ENCODE measurements at places on chromosomes 1 and 21.

DNA sequence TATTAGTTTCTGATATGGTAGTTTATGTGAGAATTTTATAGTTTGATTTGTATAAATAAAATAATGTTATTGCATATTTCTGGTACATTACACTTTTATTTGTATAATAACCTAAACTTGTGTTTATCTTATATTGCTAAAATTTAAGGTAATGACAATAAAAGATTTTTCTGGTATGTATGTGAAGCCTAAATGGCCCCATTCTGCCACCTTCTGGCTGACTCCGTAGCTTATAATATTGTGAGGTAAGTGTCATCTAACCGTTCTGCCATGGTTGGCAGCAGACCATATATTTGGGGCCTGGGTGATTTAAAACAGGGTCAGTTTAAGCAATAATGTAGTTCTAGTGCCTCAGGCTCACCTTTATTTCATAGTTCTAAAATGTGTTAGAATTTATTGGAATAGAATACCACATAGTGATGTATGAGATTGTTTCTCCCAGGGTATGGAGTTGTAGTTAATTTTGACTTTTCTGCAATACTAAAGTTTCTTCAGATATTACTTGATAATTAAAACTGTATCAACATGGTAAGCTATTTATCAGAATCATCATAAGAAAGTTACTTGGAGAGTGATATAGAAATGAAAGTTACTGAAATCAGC, 21.2 kb upstream of the PRKACB start:
- DNase-seq = peak; percentile 25

DNA sequence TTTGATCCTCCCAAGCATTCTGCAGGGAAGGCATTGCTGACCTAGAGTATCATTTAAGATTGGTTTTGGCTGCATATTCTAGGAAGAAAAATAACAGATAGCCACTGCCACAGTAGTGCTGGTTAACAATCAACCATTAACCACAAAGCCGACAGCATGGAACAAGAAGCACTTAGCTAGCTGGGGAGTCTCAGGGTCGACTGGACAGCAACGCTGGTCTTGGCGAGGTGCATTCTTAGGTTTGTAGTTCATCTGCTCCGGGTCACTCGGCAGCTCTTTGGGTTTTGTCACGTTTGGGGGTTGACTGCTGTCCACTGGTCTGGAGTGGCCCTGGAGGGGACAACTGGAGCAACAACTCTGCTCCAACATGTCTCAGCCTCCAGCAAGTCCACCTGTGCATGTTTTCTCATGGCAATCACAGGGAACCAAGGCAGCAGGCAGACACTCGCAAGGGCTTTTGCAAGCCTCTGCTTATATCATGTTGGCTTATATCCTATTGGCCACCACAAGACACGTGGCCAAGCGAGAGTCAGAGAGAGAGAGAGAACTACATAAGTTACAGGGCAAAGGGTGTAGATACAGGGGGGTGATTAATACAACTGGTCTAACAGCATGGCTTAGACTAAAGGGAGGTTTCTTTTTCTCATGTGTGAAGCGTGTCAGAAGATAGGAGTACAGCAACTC, 99.5 kb downstream of the LACTBL1 start:
- no peak for DNase-seq

- DNase-seq = no peak
Measured at GRCh38 chr1:116091083-116091482, 20.1 kb upstream of the MAB21L3 start.

- DNase-seq = no peak
Measured at GRCh38 chr1:1429671-1430073, 5.8 kb upstream of the VWA1 start.

DNA sequence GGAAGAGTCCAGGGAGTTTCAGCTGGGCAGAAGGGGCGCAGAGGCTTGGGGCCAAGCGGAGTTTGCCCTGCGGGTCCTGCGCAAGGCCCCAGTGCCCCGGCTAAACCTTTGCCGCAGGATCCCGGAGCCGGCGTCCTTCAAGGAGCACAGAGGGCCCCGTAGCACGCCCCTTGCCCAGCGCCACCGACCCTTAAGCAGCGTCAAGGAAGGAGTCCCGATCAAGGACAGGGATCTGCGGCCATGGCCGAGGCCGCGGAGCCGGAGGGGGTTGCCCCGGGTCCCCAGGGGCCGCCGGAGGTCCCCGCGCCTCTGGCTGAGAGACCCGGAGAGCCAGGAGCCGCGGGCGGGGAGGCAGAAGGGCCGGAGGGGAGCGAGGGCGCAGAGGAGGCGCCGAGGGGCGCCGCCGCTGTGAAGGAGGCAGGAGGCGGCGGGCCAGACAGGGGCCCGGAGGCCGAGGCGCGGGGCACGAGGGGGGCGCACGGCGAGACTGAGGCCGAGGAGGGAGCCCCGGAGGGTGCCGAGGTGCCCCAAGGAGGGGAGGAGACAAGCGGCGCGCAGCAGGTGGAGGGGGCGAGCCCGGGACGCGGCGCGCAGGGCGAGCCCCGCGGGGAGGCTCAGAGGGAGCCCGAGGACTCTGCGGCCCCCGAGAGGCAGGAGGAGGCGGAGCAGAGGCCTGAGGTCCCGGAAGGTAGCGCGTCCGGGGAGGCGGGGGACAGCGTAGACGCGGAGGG, 520 bp downstream of the CLIC6 start:
- DNase-seq = no peak

GRCh38 chr1:225846331-225847310, 35.6 kb downstream of the TMEM63A start:
- DNase-seq = no peak

GRCh38 chr1:50416553-50417453, 6.4 kb downstream of the DMRTA2 start:
- DNase-seq = no peak

- no peak for DNase-seq
Measured at GRCh38 chr1:9093581-9093980, 24.1 kb upstream of the SLC2A5 start.

- no peak for DNase-seq
Measured at GRCh38 chr1:13756557-13757315, 56.7 kb downstream of the PRDM2 start.

DNA sequence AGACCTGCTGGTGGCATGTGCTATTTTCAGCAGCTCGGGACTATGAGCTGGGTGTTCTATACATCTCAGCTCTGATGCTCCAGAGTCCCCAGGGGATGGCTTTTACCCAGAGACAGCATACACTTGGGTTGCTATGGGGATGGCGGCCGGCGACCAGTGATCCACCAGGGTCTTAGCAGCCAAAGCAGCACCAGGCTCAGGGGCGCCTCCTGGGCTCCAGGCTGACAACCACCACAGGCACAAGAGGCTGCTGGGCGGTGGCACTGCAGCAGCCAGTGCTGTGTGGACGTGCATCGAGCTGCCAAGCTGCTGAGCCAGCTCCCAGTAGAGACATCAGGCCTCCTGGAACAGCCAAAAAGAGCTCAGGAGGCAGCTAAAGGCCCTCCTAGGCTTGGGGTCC, 37.6 kb upstream of the CLSTN1 start:
- DNase-seq = no peak

GRCh38 chr1:159977364-159978106, 23.5 kb upstream of the SLAMF9 start:
- DNase-seq = no peak

DNA sequence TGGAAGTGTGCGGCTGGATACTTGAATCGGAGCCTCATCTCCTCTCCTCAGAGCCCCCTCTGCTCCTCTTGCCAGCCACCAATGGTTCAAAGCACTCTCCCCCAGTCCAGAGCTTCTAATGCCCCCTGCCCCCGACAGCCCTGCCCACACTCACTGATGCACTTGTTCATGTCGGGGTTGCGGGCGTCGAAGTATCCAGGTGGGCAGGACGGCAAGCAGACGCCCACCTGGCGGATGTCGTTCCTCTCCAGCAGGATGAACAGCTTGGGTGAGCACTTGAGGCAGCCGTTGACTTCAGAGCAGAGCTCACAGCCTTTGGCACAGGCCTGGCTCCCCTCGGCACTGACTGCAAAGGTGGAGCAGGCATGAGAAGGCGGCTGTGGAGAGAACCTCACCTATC, 18.4 kb downstream of the RSPO1 start:
- DNase-seq = no peak

DNA sequence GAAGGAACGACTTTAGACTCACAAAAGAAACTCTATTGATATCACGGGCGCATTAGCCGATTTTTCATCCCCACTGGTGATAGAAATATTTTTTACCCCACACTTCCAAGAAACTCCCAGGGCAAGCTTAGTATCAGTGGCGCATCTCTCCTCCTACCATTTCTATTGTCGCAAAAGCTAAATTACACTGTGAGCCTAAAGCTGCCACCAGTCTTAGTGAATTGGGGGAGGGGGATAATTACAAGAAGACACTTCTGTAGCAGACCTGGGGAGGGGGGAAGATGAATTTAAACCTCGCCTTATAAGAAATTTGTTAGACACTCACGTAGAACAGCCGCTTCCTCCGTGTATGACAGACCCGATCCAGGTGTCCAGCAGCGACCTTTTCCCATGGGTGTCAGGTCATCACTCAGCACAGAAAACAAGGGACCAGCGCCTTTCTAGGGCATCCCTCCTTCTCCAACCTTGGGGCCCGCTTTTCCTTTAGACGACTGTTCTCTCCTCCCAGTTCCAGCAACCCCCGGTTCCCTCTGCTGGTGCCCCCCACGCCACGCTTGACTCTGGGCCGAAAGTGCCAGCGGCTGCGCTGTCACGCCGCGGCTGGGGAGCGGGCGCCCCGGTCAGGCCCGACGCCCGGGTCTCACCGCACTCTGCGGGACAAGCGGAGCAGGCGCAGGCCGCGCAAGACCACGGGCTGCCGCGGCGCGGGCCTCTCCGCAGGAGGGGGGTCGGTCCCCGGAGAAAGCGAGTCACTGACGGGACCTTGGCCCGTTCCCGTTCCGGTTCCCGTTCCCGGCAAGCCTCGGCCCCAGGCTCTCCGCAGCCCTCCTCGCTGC, 821 bp downstream of the PHC2 start:
- peak; percentile 2 for DNase-seq

DNA sequence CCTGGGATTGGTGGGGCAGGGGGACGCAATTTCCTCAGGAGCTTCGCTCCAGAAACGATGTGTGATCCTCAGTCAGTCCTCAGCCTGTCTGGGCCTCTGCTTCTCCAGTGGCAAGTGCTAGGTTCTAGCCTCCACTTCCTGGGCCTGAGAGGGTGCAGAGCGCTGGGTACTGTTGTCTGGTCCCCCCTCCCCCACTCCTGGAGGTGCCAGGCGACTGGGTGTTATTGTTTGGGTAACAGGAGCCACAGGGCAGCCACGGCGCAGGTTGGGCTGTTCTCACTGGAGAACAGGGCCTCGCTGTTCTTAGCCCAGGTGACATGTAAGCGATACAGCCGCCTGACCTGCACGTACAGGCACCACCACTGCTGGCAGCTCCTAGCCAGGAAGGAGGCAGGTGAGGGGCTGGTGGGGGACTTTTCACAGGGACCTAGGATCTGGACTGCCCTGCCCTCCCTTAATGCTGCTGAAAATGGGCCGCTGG, 2.1 kb downstream of the RPS6KA1 start:
- no peak for DNase-seq

GRCh38 chr1:4284976-4285375, 369.4 kb upstream of the AJAP1 start:
- DNase-seq = no peak

GRCh38 chr1:227156520-227156919, 161.8 kb downstream of the CDC42BPA start:
- DNase-seq = no peak

GRCh38 chr1:162868972-162869371, 8.0 kb upstream of the CCDC190 start:
- no peak for DNase-seq

DNA sequence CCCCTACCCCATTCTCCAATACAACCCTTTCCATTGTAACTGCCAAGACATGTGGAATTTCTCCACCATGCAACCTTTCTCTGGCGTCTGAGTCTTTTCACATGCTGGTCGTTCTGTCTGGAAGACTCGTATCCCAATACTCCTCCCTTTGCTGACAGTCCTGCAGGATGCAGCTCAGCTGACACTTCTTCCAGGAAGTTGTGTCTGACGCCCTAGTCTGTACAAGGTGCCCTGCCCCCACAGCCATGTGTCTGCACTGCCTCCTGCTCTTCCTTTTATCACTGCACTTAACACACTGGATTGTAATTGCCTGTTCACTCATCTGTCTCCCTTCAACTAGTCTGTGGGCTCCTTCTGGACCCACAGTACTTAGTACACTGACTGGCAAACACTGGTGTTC, 188.0 kb downstream of the LMX1A start:
- DNase-seq = no peak

- DNase-seq = no peak
Measured at GRCh38 chr1:29508458-29509107, 272.3 kb downstream of the PTPRU start.

GRCh38 chr1:92820551-92820950, 11.3 kb upstream of the RPL5 start:
- no peak for DNase-seq

DNA sequence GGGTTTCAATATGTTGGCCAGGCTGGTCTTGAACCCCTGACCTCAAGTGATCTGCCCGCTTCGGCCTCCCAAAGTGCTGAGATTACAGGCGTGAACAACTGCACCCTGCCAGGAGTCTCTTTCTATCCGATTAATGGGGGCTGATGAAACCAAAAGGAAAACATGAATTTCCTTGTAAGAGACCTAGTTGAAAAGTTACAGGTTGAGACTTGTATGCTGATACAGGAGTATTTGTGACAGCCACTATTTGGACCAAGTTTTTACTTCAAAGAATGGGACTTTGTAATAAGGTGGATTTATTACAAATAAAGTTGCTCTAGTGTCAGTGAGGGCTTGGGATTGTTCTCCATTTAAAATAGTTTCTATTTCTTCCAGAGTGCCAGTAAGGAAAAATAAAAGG, 43.6 kb upstream of the TMEM61 start:
- DNase-seq = no peak

DNA sequence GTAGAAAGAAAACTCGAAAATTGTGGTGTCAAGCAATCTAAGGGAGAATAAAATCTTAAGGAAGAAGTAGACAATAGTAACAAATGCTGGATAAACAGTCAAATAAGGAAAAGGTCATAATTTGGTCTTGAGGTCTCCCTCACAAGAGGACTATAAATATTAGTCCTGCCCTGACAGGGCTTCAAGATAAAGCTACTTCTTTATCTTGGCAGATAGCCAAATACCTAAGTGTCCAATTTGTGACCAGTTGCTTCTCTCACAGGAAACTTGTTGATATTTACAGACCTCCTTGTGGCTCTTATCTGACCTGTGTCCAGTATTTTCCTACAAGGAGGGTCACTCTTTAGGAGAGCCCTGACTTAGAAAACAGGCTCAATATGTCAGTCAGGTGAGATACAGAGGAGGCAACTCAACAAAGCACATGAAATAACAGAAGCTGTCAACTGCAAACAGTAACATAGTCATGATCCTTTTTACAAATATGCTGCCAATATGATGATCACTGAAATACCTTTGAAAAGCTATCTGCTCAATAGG, 88.8 kb downstream of the TNNI3K start:
- DNase-seq = no peak

- no peak for DNase-seq
Measured at GRCh38 chr1:7252411-7253117, 467.3 kb downstream of the CAMTA1 start.

DNA sequence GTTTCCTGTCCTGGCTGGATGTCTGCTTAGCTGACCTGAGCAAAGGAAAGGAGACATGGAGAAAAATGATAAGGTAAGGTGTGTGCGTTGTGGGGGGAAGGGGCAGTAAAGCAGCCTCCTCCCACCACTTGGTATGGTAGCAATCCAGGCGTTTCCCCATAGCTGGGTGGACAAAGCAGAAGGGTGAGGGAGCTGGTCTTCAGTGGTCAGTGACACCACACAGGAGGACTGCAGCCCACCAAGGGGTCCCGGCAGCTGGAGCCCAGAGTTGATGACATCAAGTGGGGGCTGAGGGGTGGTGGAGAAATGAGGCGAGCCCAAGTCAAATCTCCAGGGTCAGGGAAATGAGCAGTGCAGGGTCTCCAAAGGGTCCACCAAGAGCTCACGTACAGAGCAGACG, 69.3 kb upstream of the LRRN2 start:
- DNase-seq = no peak

- peak; percentile 43 for DNase-seq
Measured at GRCh38 chr1:16905110-16905867, 9.5 kb downstream of the RNU1-2 start.
